Kasumi-1 (cell line): ENCODE measurements at places on chromosomes 2 and 18.
A peak's percentile ranks its signal among the peaks of the same experiment; 100 is the strongest.

DNA sequence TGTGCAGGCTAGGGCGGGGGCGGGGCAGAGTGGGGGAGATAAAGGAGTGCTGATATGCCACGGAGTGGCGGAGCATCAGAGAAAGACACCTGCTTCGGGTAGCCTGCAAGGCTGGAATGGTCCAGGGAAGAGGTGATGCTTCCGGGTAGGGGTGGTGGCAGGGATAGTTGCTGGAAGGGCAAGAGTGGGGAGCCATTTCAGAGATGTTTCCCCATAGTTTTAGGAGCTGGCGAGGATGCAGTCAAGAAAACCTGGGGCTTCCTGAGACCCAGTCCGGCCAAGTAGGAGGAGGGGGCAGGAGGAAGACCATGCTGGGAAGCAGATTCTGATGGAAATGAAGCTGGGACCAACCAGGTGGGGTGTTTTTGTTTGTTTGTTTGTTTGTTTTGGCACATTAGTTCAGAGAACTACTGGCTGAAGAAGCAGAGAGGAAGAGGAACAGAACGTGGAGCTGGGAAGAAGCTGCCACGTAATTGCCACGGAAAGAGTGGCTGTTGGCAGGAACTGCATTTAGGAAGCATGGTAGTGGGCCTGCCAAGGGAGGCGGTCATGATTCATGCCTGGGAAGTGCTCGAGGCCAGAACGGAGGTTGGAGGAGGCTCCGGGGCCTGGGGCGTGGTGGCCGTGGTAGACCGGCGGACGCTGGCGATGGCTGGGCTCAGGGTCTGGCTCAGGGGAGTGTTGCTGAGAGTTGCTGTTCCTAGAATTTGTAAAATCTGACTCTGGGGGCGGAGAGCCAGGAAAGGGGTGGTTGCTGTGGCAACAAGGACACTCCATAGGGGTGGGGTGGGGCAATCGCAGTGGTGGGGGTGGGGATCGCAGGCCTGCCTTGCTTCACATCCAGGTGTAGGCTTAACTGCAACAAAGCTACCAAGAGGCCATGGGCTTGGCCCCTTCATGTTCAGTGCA, 8.6 kb upstream of the INPP5D start:
- peak; percentile 14 for DNase-seq

DNA sequence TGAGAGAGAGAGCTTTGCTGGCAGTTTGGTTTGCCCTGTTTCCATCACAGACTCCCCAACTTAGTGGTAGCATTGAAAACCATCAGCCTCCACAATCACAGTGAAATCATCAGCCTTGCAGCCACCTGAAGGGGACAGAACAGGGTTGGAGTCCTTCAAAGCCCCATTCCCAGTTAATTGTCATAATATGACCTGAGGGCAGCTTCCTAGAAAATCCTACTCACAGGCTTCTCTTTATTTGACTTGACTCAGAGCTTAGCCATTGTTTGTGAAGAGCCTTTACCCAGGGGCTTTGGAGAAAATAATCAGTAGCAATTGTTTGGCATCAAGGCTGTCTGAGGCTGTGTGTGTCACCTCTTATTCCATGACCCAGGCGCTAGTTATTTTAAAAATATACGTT, 308.7 kb downstream of the CBLN2 start:
- no peak for DNase-seq

DNA sequence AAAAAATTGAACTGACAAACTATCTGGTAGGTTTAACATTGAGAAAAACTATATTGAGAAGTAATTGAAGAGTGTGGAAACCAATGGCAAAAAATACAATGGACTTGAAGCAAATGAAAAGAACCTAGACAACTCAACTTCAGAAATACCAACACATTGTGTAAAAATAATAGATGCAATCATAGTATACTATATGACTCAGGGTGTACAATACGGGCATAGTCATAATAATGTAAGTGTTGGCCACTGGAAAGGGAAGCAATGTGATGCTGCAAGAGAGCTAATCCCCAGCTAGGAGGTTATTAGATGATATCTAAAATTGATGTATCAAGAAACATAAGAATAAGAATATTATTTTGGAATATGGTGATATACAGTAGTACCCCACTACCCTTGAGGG, 45.3 kb downstream of the SMAD7 start:
- no peak for DNase-seq

- no peak for DNase-seq
Observed at GRCh38 chr2:39304200-39304599, 60.4 kb upstream of the CDKL4 start.

DNA sequence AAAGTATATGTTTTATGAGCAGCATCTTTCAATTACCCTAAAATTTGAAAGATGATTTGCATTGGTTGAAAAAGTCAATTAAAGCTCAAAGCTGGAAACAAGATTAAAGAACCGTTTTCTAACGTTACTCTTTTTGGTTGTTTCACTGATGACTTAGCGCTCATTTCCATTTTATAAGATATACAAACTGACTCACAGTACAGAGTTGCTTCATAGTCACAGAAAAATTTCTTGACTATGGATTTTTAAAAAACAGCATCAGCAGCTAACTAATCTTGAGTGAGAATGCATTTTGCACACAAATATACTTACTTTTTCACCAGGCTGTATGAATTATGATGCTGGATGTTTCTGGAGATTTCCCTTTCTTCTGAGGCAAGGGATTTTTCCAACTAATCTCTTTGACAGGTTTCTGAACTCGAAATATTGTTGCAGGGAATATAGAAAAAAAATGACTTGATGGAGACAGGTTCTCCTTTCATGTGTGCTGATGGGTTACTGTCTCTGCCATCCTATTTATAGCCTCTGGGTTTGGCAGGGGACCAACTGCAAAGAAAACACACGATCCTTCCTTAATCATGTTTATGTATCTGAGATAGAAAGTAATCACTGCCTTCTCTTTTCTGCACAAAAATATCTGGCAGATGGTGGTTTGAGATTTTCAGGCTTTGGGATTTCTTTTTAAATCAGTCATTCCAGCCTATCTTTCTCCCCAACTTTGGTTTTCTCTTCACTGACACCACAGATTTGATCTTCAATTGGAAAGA, 129.4 kb upstream of the DAPL1 start:
- DNase-seq = no peak

DNA sequence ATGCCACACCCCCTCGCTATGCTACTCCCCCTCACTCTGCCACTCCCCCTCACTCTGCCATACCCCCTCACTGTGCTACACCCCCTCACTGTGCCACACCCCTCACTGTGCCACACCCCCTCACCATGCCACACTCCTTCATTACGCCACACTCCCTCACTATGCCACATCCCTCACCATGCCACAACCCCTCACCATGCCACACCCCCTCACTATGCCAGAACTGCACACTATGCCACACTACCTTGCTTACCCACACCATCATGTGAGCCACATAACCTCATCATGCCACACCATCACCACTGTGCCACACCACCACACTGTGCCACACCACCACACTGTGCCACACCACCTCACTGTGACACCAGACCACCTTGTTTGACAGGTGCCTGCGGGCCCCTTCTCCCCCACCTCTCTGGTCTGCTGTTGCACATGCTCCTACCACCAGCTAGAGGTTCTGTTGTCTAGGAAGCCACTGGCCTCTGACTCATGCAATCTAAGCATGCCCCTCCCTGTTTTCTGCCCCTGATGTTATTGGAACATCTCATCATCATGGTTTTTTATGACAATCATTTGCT, 22.0 kb downstream of the MARCHF4 start:
- no peak for DNase-seq

GRCh38 chr18:34820360-34821065, 110.4 kb downstream of the DTNA start:
- DNase-seq = no peak
